Activated naive CD4-positive, alpha-beta T cell (primary cell): ENCODE measurements at places on chromosomes 11 and 22.

GRCh38 chr22:23281406-23282088 is 101.2 kb downstream of the BCR start:
- DNase-seq, result peak; percentile 72

DNA sequence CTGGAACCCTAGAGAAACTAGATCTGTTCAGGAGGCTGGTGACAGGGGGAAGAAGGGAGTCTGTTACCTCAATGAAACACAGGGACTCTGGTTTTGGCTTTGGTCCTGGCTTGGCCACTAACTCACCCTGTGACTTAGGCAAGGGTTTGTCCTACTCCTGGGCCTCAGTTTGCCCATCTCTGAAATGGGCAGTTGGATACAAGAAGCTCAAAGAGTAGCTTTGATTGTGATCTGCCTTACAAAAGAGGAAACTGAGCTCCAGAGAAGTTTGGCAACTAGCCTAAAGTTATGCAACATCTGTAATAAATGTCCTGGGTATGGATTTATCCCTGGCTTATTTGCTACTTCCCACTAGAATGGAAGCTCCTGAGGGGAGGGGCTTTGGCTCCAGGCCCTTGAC is 24.0 kb upstream of the LMO1 start:
- DNase-seq, result no peak

GRCh38 chr11:93952082-93952780 is 68.9 kb upstream of the HEPHL1 start:
- no peak for DNase-seq

DNA sequence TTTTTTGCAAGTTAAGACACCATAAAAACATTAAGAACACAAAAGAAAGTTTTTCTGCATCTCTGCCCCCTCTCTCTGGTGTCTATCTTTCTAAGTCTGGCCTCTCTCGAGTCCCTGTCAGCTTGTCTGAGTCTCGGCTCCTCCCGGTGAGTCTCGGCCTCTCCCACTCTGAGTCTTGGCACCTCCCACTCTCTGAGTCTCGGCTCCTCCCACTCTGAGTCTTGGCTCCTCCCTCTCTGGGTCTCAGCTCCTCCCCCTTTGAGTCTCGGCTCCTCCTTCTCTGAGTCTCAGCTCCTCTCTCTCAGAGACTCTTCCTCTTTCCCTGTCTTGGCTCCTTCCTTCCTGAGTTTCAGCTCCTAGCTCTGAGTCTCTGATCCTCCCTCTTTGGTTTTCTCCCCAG is 72.5 kb upstream of the AMPD3 start:
- DNase-seq, result no peak

DNA sequence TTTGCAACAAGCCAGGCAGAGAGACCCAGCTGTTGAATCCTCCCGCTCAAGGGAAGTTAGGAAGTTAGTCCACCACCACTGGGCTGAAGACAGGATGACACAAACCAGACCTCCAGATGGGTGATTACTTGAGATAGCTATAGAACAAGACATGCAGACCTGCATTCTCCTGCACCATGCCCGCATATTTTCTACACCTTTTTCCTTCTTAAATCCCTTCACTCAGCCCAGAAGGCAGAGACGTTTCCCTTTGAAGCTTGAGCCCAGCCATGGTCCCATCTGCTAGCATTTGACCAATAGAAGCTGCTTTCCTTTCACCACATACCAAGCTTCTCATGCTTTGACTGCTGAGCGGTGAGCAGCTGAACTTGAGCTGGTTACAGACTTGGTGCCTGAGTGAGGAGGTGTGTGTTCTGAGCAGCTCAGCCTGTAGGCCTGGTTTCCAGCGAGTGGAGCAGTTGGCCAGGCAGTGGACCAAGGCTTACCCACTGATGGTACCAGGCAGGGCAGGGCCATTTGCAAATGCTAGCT is 29.2 kb upstream of the CBX6 start:
- no peak for DNase-seq

GRCh38 chr11:126697936-126698335 is 302.6 kb downstream of the KIRREL3 start:
- no peak for DNase-seq

GRCh38 chr22:17924076-17924475 is 100.3 kb downstream of the MICAL3 start:
- no peak for DNase-seq

DNA sequence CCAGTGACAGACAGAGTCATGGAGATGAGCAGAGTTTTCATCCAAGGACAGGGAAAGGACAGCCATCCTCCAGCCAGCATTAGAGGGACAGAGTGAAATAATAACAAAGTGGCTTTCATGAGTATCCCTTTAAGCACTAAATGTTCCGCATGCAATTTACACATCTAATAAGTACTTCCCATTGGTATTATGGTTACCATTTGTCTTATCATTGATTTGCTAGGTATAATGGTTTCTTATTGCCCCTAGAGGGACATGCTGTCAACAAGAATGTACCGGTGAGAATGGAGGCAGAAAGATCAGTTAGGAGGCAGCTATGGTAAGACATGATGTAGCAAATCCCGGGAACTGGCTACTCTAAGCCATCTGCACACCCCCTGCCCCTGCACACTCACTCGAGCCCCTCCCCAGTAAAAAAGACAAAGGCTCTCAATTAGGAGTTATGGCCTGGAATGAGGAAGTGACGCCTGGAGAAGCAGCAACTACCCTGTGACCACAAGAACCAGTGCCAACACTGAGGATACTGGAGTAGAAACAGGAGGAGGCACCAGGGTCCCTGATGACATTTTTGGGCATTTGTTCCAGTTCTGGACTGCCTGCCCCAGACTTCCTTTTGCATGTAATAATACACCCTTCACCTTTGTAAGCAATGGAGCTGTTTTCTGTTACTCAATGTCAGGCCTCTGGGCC is 30.2 kb upstream of the HMGXB4 start:
- DNase-seq, result no peak

DNA sequence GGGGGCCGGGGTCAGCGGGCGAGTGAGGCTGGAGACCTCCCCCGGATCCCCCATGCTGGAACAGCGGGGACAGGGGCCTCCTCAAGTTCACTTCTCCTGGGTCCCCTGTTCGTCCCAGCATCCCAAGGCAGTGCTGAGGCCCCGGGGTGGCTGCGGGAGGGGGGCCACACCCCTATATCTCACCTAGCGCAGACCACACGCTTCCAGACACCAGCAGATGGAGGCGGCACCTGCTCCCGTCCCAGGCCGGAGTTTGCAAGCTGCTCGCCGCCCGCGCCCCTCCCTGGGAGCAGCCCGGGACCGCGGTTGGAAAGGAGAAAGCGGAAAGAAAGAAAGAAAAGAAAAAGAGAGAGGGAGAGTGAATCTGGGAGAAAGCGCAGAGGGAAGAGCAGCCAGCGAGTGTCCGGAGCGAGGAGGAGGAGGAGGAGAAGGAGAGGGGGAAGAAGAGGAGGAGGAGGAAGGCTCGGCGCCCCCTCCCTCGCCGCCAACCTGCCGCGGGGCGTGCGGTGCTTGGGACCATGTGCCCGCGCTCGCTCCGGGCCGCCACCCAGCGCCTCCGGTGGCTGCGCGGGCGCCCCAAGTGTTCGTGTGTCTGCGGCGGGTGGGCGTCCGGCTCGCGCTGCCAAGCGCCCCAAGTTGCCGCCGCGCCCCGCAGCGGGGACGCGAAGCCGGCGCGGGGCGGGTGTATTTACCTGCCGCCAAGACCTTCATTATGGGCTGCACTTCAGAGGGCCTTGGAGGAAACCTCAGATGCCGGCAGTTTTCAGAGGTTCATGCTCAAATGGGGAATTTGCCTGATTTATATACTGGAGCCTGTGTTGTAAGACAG is at the start of gene LIF:
Gene LIF, minus strand, starts transcription at position 775 of the 829 bp plus-strand sequence. Its CDS starts 64 bp downstream, at position 711.
- DNase-seq, result no peak

DNA sequence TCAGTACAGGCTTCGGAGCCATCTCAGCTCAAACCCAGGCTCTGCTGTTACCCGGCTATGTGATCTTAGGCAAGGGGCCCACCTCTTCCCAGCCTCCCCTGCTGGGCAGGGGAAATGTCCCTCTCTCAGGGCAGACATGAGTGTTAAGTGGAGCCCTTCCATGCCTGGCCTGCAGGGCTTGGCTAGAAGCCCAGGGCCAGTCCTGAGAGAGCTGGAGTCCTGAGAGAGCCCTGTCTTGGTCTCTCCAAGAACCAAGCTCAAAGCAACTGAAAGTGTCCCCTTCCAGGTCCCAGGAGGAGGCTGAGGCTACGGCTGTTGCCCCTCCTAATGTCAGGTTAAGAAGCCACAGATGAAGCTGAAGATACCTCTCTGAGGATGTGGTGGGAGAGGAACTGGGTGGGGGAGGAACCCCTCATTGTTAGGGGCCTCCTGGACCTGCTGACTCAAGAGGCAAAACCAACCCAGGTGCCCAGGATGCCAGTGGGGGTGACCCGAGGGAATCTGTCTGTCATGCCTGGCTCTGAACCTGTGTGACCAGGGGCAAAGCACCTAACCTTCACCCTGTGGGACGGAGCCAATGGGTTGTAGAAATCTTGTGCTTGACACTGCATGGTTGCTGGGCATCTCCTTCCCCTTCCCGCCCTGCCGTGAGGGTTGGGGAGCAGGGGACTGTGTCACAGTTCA is 4.2 kb downstream of the ZP1 start:
- no peak for DNase-seq

- no peak for DNase-seq
These were observed 10.1 kb upstream of the FANCF start for GRCh38 chr11:22635689-22636088.

DNA sequence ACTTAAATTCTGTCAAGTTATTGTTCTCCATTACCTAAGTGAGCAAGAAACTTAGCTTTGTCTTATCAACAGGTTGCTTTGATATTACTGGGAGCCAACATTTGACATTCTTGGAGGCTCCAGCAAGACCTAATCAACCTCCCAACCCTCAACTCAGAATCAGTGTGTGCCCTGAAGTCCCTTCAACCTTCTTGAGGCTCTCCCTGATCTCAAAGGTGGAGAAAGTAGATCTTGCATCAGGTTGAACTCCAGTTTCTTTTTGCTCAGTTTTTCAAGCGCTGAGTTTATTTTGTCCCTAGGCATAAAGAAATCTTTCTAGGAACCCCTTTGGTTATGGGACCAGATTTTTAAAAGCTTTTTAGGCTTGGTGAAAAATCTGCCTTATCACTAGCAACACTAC is 1.4 kb downstream of the FAM111A start:
- no peak for DNase-seq

DNA sequence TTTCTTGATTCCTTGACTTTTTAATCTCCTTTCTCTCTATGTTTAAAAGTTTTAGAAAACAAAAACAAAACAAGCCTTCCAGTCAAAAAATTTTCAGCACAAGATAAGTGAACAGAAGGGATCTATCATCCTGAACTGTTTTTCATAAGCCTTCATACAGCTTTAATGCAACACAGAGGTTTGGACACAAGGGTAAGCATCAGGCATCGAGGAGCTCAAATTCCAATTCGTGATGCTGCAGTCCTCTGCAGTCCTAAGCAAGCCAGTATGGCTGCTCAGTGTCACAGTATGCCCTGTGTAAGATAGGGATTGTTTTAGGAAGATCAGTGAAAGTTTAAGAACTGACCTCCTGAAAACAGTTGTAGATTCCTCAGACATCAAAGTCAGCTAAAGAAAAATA is 740.9 kb downstream of the NTM start:
- DNase-seq, result no peak

GRCh38 chr11:73645972-73646631 is at the start of gene PLEKHB1:
Gene PLEKHB1 (plus strand): TSS chr11:73646581. CDS start chr11:73646609, 28 bp downstream.
- DNase-seq, result no peak

- no peak for DNase-seq
These were observed 90.9 kb downstream of the LDLRAD3 start for GRCh38 chr11:36034551-36035331.

DNA sequence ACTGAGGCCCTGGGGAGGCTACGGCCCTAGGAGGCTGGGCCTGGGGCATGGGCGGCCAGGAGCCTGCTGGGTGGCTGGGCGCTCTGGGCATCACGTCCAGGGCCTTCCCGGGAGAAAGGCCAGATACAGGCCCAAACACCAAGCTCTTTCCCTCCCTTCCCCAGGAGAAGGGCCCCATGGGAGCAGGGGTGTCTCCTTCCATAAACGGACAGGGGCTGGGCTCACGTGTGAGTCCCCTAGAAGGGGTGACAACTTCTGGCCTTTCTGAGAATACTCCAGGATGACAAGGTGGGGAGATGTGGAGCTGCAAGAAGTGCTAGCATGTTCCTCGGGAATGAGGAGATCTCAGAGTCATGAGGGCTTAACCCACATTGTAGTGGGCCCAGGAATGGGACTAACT is 19.5 kb upstream of the SYT8 start:
- no peak for DNase-seq

DNA sequence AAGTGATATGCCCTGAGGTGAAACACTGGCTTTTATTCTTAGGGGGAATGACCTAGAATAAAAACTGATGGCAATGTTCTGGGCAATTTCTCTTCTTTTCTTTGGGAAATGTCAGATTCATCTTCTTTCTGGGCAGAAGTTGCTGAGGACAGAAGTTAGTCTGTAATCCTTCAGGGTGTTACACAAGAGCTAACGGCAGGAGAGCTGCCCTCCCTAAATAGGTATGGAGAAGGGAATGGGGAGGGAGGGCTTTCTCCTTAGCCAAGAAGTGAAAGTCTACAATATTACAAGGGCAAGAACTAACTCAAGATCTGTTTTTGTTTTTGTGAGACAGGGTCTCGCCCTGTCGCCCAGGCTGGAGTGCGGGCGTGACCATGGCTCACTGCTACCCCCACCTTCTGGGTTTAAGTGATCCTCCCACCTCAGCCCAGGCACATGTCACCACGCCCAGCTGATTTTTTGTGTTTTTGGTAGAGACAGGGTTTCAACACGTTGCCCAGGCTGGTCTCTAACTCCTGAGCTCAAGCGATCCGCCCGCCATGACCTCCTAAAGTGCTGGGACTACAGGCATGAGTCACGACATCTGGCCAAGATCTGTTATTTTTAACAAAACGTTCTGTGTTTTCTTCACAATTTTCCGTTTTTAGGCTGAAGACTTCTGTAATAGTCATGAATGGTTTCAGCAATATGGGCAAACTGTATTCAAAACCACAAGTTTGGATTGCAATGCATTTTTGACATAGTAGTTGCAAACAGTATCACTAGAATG is 7.2 kb downstream of the PIWIL4 start:
- DNase-seq, result no peak

- no peak for DNase-seq
These were observed 9.6 kb downstream of the TRPM5 start for GRCh38 chr11:2434506-2435255.

GRCh38 chr11:8610532-8611116 is 16.6 kb upstream of the STK33 start:
- DNase-seq, result no peak

GRCh38 chr11:121553389-121553788 is 100.6 kb upstream of the SORL1-AS1 start:
- no peak for DNase-seq

- no peak for DNase-seq
These were observed 668 bp upstream of the CHST1 start for GRCh38 chr11:45665933-45666647.

DNA sequence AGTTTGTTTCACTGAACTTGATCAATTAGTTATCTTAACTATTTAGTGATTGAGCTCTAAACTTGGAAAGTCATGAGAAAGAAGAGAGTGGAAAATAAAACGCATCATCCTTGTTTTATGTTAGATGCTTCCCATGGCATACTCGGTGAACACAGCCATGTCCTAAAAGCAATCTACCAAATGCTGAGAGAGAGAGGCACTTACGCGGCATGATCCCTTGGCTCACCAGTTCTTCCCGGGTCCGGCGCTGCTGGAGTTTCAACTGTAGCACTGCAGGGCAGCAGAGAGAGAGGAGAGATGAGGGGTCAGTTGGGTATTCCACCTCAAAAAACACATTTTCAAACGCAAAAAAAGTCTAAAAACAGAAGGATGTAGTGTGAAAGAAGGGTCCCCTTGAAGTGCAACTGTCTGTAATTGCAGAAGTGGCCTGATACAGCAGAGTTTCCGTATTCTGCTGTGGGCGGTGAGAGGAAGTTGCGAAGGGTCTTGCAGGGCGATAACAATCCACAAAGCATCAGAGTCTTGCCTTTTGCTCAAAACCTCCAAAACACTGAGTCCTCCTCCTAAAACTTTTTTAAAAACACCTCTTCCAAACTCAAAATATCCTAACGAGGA is 92.7 kb downstream of the SGSM3 start:
- DNase-seq, result peak; percentile 17
